ENCODE measurements at places on chromosomes 1 and 21.

- DNase-seq = no peak
Observed at GRCh38 chr1:101178688-101179491, 57.9 kb upstream of the S1PR1 start.

DNA sequence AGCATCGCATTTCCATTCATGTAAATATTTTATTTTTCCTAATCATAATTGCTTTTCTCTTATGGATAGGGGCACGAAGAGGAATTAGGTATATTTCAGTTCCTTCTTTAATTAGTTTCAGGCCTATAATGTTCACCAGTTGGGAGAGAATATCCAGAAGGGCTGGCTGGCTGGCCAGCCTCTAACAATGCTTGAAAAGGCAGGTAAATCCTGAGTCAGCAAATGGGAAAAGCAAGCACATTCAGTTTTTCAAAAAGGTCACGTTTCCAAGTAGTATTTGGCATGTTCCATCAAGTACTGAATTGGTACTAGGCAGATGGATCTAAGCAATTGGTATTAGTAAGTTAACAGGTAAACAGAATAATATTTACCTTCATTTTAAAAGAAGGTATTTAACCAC lies 8.0 kb downstream of the RAB29 start:
- DNase-seq = no peak

- DNase-seq = no peak
Observed at GRCh38 chr1:3314491-3315381, 139.7 kb upstream of the ARHGEF16 start.

DNA sequence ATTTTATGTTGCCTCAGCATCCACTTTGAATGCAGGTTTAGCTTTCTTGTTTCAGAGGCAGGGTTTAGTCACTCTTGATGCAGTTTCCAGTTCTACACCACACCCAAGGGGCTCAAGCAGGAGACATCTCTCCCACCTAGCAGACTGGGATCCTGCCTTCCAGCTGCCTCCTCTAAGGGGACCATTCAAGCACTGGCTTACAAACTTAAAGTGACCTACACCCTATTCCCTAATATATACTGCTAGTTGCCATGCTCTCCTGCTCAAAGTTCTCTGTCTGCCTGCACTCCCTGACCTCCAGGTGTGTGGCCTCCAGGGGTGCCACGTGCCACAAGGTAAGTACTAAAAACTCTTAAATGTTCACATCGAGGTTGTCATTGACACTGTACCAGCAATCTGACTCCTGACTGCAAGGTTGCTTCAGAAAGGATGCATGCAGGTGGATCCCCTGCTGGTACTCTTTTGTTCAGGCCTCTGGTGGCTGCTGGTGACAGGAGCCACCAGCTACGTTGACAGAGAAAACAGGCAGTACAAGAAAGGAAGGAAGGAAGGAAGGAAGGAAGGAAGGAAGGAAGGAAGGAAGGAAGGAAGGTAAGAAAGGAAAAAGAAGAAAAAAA lies 185.9 kb downstream of the COQ8A start:
- no peak for DNase-seq

DNA sequence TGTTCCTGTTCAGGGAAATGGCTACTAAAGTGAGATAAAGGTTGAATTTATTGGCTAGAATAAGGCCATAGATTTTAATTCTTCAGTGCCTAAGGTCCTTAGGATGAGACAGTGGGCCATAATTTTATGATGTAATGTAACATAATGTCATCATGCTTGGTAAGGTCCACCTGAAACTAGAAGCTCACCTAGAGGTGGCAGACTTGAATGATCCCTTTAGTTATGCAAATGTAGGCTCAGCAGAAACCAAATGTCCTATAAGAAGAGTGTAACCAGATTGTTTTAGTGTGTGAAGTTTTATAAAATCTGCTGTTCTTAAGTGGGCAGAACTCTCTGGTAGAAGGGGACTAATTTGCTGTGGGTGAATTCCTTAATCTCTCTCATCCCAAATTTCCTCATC lies 13.5 kb upstream of the SETDB1 start:
- no peak for DNase-seq

- no peak for DNase-seq
Observed at GRCh38 chr1:160489513-160490261, 33.4 kb downstream of the SLAMF6 start.

DNA sequence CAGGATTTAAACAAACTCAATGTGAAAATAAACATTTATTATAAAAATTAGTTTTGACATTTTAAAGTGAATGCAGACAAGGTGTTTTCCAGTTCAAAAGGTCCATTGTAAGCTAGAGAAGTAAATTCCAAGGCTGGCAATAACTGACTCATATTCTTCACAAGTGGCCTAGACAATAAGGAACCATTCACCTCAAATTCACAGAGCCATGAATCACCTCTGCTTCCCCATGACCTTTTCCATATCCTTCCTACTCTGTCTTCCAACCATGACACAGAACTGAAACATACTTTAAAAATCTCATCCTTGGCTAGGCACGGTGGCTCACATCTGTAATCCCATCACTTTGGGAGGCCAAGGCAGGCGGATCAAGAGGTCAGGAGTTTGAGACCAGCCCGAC lies 24.8 kb downstream of the F11R start:
- DNase-seq = no peak

- no peak for DNase-seq
Observed at GRCh38 chr1:53592985-53593757, 134.0 kb downstream of the DMRTB1 start.

DNA sequence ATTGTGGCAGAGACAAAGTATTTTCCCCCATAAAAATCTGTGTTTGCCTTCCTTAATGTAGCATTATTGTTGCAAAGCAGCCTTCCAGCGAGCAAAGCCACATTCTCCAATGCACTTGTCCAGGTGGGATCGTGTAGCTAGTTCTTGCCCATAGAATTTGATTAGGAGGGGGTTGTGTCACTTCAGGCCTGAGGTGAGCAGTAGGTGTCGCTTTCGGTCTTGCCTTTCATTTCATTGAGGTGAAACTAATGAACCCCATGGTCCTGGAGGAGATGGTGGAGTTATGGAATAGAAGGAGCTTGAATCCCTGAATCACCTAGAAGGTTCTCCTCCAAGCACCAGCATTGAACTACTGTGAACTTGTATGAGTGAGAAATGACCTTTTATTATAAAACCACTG lies 318.9 kb upstream of the PBX1 start:
- no peak for DNase-seq

DNA sequence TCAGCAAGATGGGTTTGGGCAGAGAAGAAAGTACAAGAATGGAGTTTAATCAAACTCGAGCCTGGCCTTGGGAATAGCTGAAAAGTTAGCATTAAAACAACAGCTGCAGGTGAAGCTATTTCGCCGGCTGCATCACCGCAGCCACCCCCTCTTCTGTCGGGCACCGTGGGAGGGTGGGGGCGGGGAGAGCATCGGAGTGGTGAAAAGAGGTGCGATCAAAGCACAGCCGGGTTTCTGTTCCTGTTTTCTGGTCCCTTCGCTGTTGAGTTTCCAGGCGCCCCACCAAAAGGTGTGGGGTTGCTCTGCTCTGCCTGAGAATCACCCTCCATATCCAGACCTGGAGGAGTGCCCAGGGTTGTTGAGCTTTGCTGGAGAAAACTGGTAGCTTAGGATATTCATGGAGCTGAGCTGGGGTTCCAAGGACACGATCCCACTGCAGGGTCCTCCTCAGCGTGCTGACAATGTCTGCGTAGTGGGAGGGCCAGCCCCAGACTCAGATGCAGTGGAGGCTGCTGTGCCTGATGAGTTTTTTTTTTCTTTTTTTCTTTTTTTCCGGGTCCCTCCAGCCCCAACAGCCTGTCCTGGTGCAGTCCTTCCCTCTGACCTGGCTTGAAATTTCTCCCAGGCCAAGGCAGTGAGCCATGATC lies 127.5 kb upstream of the C1orf174 start:
- DNase-seq = no peak

- DNase-seq = no peak
Observed at GRCh38 chr1:25039229-25039628, 109.2 kb upstream of the RUNX3 start.

- DNase-seq = no peak
Observed at GRCh38 chr1:201022820-201023516, 546 bp downstream of the KIF21B start.

- DNase-seq = no peak
Observed at GRCh38 chr1:201015551-201016091, 7.9 kb downstream of the KIF21B start.

- no peak for DNase-seq
Observed at GRCh38 chr1:118986555-118987467, 1.3 kb downstream of the TBX15 start.

DNA sequence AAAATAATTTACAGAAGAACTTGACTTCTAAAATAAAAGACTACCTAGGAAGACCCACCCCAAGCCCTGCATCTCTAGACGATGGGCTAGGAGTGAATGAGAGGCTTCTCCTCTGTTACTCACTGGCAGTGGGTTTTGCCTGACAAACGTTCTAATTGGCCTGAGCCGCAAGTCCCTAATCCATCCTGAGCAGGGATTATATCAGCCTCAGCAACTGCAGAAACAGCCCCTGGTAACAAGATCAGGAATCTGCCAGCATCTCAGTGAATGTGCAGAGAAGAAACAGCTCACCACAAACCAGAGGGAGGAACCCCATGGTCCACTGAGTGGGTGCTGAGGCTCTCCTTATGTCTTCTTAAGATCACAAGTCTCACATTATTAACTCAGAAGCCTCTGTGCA lies 240.6 kb downstream of the BRINP2 start:
- DNase-seq = no peak

GRCh38 chr1:36599828-36600227 lies 117.1 kb upstream of the CSF3R start:
- no peak for DNase-seq

- DNase-seq = no peak
Observed at GRCh38 chr1:191160837-191161236, 683.2 kb upstream of the BRINP3 start.

DNA sequence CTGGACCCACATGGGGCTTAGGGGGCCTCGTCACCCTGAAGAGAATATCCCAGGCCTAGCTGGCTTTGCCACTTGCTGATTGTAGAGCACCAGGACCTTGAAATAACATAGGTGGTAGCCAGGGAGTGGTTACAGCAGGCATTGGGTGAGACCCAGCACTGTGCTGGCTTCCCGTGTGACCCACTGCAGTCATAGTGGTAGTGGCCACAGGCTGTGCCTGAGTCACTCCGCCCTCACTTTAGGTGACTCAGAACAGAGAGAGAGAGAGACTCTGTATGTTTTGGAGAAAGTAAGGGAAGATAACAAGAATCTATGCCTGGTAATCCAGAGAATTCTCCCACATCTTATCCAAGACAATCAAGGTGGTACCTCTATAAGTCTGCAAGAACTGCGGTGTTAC lies 98.7 kb upstream of the LHX8 start:
- DNase-seq = no peak

DNA sequence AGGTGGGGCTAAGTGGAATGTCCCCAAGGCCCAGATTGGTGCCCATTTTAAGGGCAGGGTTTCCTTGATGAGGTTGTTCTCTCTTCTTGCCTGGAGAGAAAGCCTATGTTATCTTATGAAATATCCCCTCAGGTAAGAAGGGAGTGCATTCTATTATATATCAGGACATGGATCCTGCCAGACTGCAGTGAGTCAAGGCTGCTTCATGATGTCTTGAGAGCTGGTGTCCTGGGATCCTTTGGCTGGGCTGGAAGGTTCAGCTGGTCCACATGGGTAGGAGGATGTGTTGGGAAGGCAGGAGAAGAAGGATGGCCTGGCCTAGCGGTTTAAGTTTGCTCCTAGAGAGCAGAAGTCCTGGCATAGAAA lies 207.6 kb downstream of the ROR1 start:
- no peak for DNase-seq

DNA sequence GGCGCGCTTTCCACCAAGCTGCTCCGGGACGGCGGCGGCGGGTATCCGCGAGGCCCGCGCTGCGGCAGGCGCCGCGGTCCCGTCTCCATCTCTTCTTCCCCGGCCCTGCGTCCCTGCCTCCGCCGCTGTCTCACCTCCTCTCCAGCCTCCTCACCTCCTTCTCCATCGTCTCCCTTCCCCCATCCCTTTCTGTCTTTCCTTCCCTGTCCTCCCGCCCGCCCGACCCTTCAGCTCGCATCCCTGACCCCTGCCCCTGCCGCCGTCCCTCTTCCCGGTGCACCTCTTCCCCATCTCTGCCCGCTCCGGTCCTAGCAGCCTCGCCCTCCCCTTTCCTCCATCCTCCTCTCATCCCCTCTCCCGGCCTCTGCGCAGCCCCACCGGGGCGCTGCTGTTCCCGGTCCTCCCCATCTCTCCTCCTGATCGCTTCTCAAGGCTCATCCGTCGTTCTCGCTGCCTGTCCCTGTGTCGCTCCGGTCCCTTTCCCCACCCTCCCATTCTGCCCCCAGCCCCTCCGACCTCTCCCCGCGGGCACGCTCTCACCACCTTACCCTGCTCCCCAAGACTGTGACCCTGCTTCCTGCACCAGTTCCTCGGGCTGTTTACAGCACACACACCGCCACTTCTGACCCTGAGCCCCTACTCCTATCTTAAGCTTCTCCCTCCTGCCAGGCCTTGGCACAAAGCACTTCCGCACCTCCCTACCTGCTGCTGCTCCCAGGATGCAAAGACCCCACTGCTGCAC lies 760 bp upstream of the NPHP4 start:
- DNase-seq = no peak

GRCh38 chr1:30609336-30609998 lies 113.9 kb downstream of the MATN1 start:
- no peak for DNase-seq

DNA sequence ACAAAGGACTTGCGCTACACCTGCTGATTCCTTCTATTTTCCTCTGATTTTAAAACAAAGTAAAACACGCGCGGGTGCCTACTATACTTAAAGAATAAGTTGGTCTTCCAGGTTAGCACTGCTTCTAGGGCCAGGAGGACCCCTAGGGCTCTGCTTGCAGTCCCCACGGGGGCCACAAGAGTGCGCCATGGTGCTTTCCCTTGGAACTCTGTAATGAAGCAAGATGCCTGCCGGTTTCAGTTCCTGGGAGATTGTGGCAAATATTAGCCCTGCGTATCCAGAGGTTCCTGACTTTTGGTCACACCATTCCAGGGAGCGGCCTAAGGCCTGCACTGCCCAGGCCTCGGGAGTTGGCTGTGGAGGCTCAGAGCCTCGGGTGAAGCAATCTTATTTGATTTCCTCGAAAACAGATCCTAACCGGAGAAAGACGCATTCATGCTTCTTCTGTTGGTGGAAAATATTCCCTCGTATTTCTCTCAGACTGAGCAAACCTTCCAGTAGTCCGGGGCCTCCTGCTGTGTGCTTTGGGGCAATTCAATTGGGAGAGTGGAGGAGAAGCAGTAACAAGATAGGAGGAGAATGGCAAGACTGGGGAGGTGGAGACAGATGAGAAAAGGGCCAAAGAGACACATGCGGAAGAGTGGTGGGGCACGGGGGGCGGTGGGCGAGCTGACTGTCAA lies 25.3 kb downstream of the ADAM30 start:
- DNase-seq = peak; percentile 75

DNA sequence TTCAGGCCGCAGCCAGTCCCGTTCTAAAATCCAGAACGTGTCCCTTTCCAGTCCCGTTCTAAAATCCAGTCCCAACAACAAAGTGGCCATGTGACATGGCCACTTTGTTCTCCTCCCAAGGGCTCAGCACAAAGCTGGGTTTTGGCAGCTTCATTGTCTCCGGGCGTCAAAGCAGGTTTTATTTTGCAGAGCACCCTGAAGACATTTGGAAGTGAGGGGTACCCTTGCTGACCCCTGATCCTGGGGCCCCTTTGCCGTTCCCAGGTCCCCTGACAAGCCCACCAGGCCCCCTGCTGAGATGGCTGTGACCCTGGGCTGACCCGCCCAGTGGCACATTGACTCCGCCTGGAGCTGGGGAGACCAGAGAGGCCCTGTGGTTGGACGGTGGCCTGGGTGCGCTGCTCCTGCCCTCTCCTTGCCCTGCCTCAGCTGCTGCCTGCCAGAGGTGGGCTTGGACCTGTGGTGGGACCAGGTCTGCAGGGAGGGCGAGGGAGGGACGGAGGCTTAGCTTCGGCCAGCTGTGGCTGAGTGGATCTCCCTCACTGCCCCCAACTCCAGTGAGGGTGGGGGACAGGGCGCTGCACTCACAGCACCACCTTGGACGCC lies 4.3 kb downstream of the PFKL start:
- no peak for DNase-seq
